ENCODE measurements at places on chromosomes 5 and 9.

GRCh38 chr5:95327211-95327610 is 42.3 kb upstream of the MCTP1 start:
- no peak for DNase-seq

- DNase-seq: no peak
Observed at GRCh38 chr5:102231693-102232619, 64.1 kb downstream of the SLCO4C1 start.

GRCh38 chr9:94891183-94891582 is 164.7 kb downstream of the AOPEP start:
- no peak for DNase-seq

DNA sequence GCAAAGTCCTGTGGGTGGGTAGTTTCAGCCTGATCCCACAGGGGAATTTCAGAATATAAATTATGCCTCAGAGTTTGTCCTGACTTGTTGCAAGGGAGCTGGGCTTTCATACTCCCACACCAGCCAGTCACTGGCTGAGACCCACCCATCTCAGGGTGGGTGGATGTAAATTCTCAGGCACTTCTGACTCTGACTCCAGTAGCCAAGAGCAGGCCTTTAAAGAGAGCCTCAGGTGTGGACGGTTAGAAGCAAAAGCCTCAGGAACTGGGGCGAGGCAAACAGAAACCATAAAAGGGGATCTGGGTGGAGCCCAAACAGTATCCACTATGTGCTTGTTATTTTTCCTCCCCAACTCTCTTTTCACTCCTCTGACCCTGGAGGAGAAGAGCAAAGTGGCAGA is 28.6 kb upstream of the FBXW11 start:
- no peak for DNase-seq

DNA sequence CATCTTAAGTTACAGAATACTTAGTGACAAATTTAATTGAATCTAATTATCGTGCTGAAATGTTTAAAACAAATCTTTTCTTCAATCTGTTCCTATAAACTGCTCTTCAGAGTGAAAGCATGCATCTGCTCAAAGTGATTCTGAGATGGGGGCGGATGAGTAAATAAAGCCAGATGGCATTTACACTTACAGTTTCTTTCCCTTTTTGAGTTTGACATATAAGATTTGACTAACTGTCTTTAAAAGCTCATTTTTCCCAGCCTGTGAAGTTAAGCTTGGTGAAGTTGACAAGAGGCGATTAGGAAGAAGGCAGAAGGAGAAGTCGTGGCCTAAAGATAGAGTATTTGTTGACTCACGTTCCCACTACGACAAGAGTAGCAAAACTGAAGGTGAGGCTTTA is 137.4 kb downstream of the LPAR1 start:
- DNase-seq: no peak
